SHP77 (cell line): ENCODE measurements at places on chromosomes 16 and 17.

DNA sequence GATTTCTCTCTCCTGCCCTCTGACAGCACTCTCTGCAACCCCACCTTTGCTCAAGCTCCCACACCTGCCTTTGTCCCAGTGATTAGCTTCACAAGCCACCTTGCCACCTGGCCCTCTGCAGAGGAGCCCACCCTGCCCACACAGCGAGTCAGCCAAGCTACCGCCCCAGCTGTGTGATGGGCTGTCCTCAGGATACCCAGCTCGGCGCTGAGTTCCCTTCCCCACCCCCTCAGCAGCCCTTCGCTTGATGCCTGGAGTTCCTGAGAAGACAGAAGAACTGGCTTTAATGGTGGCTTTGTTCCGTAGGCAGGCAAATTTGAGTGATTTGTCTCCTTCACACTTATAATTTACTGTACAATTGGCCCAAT, 266.4 kb downstream of the CBLN1 start:
- DNase-seq: no peak

DNA sequence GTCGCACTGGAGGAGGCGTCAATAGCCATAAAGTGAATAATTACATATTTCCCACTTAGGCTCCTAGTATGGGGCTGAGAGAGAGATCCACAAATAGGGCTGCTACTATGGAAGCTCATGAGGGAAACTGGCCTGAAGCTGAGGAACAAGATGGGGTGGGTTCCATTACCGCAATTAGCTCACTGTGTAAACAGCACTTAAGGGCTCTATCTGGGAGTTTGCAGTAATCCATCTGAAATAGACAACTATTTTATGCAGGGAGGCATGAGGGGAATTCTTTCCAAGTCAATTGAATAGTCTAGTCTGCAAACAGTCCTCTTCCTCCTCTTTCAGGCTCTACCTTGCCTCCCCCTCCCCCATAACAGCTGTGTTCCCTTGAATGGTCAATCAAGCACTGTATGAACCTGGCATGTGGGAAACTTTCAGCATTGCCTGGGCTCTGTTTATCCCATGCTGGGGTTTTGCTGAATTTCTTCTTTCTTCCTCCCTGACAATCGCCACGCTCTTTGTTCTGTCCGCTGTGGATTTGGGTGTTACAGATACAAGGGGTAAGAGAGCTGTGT, 56.1 kb upstream of the MAF start:
- DNase-seq: no peak

GRCh38 chr17:11823862-11824261, 173.4 kb downstream of the ZNF18 start:
- no peak for DNase-seq

DNA sequence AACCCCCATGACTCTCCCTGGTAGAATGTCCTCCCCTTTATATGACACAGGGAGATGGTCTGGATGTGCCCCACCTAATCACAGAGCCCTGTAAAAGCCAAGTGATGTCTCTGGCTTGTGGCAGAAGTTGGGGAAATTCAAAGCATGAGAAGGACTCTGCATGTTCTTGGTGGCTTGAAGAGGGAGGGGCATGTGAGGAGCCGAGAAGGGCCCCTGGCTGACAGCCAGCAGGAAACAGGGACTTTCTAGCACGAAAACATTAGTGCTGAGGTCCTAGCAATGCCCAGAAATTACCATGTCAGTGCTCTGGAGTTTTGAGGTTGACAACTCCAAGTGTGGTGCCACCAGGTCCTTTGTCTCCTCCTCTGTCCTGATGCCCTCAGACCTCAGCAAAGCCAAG, 75.9 kb downstream of the USP22 start:
- no peak for DNase-seq

DNA sequence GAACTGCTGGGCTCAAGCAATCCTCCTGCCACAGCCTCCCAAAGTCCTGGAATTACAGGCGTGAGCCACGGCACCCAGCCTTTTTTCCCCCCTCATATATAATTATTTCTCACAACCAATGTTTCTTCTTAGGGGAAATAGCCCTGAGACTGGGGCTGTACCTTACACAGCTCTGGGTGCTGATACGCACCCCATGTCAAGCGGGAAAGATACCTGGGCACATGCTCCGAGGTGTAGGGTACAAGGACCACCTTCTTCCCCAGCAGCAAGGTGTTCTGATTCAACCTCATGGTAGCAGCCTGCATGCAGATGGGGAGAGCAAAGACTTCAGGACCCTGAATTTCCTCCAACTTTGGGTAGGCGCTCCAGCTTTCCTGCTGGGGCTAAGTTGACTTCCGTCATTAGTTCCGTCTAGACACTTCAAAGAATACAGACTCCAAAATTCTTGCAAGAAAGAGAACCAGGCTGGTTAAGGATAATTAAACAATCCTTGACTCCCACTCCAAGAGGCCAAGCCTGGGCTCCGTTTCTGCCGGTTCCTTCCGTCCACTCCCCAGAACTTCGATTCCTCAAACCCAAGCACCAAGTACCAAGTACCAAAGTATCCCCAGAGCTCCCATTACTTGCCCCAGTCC, 619 bp downstream of the NAT9 start:
- DNase-seq: no peak

DNA sequence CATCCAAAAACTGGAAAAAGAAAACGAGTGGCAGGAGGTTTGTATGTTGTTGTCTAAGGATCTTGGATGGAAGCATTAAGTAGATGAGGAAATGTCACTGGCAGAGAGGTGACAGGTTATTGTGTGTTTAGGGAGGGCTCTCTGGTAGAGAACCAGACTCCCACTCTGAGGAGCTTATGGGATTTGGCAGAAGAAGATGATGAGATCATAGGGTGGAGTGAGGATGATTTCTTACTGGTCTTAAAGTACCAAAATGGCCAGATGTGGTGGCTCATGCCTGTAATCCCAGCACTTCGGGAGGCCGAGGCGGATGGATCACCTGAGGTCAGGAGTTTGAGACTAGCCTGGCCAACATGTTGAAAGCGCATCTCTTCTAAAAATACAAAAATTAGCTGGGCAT, 9.0 kb downstream of the WWOX start:
- DNase-seq: no peak

DNA sequence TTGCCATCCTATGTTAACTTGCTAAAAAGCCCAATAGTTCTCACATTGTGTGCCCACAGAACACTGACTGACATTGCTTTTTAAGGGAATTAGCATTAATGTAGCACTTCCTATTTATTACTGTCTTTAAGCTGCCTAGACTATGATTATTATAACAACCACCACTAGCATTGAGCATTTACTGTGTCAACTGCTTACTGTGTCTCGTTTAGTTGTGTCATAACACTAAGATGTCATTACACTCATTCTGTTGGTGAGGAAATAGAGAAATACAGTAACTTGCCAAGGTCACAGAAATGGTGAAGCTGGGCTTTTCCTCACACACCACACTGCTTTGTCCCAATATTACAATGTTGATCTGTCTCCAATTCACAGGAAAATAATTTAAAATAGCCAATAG, 30.2 kb downstream of the TRIM25 start:
- no peak for DNase-seq

- DNase-seq: no peak
These were observed 25.8 kb downstream of the SMTNL2 start for GRCh38 chr17:4610162-4610561.

DNA sequence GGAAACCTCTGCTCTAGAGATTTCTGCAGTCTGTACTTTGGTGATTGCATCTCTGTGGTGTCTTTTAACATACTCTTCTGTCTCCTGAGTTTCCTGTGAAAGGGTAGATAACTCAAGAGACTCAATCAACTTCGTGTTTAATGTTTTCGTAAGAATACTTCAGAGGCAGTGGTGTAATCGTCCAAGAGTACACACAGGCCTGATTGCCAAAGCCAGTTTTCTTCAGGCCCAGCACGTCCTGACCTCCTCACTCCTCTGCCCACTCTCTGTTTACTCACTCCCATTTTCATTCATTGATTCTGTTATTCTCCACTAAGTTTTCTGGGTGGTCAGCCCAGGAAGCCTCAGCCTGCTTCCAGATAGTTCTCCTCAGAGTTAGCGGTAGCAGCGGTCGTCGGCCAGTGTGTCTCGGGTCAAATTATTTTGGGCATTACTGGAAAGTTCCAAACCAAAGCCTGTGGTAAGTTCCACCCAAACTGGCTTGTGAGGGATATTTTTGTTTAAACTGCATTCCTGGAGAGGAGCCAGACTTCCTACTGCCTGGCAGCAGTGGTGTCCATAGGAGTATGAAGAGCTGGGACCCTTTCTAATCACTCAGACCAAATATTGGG, 293.2 kb downstream of the WWOX start:
- no peak for DNase-seq
